Regular cardiac myocyte (primary cell): ENCODE measurements at places on chromosomes 2 and 18. TPM values are rescaled to one million over a fixed set of nuclear protein-coding genes. Genes with fewer than 3 reads are reported as not detected.

CNTNAP5 gene
- total RNA-seq = under 0.01 TPM in 2 replicates

HMSD gene
- under 0.01 TPM in 1 of 2 replicates, not detected in the other for total RNA-seq

GPAT2 gene
- 7.6 and 37.0 TPM in 2 replicates for total RNA-seq

NAT8 gene
- total RNA-seq = not detected in 2 replicates

DYNAP gene
- total RNA-seq = not detected in 2 replicates

DLGAP1 gene
- 1.7 and 5.4 TPM in 2 replicates for total RNA-seq

MRO gene
- total RNA-seq = under 0.01 TPM in 2 replicates

LOXL3 gene
- total RNA-seq = 147 and 384 TPM in 2 replicates

CTNNA2 gene
- under 0.01 TPM in 1 of 2 replicates, not detected in the other for total RNA-seq

MSTN gene
- total RNA-seq = 0.56 TPM in 1 of 2 replicates, not detected in the other

CRYBA2 gene
- total RNA-seq = not detected in 2 replicates

ERFE gene
- total RNA-seq = 1.2 and 2.8 TPM in 2 replicates

ARL4C gene
- total RNA-seq = 38.2 and 48.2 TPM in 2 replicates

MOGAT1 gene
- total RNA-seq = not detected in 2 replicates

FBXO48 gene
- total RNA-seq = 0.28 and 0.58 TPM in 2 replicates

DPP10 gene
- not detected in 2 replicates for total RNA-seq

VIT gene
- total RNA-seq = 0.19 and 0.85 TPM in 2 replicates
